ENCODE measurements at places on chromosomes 5 and 9.
A peak's percentile ranks its signal among the peaks of the same experiment; 100 is the strongest.

DNA sequence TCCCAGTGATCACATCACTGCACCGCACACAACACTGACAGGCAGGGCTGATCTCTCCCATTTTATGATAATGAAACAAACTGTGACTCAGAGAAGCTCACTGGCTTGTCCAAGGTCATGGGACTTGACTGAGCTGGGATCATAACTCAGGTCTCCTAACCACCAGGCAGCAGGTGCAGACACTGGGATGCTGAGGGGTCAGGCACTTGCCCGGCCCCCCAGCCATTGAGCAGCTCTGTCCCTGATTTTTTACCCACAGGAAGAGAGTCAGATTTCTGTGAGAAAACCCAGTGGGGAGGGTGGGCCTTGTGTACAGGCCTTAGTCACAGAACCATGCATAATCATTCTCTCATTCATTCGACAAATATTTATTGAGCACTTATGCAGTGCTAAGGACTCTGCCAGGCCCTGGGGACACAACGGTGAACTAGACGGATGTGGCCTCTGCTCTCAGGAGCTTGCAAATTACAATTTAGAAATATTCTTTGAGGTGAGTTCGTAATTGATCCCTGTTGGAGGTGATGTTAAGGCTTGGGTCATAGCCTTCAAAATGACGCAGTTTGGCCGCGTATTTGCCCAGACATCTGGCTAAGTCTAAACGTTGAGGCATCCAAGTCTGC lies 54.5 kb upstream of the TGFBR1 start:
- no peak for DNase-seq

- DNase-seq = no peak
These were observed 113.6 kb upstream of the TSLP start for GRCh38 chr5:110957934-110958333.

DNA sequence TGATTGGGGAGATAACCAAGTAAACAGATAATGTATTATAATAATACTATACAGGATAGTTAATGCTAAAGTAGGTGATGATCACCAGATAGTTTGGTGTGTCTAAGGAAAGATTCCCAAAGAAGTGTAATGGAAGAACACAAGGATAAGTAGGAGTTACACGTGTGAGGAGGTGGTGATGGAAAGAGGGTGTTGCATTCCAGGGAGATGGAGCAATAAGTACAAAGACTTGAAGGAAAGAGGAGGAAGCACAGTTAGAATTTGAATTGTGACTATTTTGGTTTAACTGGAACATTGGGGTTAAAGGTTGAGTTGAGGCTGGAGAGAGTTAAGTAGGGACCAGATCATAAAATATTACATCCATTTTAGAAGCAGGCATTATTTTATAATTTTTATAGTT lies 76.9 kb downstream of the IPO11 start:
- no peak for DNase-seq

GRCh38 chr5:168822745-168823281 lies 243.6 kb upstream of the PANK3 start:
- no peak for DNase-seq

DNA sequence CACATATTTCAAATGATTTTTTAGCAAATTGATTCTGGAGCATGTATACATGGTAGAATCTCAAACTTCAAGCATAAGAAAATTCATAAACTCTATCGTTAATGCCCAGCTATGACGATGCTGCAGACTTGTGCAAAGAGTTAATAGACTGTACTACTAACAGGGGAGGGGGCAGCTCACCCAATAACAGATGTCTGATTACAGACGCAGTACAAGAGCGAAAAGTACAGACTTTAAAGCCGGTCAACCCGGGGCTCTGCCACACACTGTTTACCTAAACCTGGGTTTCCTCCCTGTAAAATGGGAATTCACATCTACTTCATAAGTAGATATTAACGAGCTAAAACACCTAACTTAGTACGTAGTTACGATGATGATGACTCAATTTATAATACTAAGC lies 651 bp downstream of the TRIM23 start:
- DNase-seq = no peak

GRCh38 chr5:137156180-137156579 lies 342.9 kb downstream of the SPOCK1 start:
- no peak for DNase-seq

GRCh38 chr5:154376481-154376880 lies 69.3 kb upstream of the SAP30L start:
- no peak for DNase-seq

GRCh38 chr9:87054999-87055686 lies 107.8 kb upstream of the GAS1 start:
- no peak for DNase-seq

GRCh38 chr9:88593537-88594185 lies 58.7 kb downstream of the NXNL2 start:
- DNase-seq = no peak

DNA sequence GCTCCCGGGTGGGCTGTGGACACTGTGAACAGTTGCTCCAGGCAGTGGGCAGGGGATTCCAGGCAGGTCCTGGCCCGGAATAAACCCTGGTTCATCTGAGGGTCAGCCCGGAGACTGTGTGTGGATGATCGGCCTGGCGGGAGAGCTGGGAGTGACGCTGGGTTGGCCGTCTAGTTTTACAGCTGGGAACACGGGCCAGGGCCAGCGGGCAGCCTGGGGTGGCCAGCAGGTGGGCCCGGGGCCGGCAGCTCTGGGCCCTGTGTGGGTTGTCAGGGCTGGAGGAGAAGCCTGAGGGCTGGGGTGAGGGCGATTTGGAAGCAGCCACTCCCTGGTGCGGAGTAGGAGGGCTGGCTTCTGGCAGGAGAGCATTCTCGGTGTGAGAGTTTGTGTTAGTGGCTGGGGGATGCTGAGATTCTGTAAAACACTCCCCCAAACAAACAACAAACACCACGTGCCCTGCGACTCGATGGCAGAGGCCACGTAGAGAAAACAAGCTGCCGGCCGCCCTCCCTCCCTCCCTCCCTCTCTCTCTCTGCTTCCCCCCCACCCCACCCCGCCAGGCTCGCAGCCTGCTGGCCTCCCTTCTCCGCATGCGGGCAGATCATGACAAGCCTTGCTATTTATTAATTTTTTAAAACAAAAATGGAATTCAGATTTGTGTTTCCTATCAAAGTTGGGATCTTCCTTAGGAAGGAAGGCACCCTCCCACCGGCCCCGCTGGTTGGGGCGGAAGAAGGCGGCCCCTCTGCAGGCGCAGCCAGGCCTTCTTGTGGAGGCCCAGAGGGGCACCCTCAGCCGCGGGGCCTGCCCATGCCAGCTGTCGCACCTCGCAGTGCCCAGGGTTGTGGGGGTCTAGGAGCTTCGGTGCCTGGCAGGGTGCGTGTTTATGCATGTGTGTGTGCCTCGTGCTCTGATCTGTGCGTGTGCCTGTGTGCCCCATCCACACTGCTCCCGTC lies 49.5 kb downstream of the RXRA start:
- DNase-seq = peak; percentile 42

DNA sequence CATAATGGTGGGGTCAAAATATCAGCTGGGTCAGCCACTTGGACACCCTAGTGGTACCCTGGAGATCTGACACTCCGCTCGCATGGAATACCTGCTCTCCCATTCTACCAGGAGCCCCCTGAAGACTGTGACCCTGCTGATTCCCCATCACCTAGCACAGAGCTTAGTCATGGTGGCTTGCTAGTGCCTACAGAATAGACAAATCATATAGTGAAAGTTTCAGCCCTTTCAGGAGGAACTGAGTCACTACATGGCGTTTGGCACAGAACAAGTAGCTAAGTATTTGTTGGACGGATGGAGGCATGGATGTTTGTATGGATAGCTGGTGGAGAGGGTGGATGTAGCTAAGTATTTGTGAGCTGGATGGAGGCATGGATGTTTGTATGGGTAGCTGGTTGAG lies 65.3 kb downstream of the LMX1B start:
- DNase-seq = no peak

DNA sequence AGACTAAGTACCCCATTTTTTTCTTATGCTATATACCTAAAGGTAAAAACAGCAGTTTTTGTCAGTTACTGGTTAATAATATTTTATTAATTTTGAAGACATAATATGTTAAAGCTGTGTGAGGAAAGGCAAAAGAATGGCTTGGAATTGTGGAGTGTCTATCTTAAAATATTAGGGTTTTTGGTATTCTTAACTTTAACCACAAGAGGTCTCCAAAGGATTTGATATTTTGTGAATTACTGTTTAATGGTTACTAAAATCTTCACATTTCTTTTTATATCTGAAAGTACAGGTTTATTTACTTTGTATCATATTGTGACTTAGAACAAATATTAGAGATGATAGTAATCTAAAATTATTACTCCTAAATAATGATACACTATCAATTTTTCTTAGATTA lies 32.0 kb upstream of the DHFR start:
- no peak for DNase-seq

- no peak for DNase-seq
These were observed 20.7 kb downstream of the EHMT1 start for GRCh38 chr9:137639303-137640051.

DNA sequence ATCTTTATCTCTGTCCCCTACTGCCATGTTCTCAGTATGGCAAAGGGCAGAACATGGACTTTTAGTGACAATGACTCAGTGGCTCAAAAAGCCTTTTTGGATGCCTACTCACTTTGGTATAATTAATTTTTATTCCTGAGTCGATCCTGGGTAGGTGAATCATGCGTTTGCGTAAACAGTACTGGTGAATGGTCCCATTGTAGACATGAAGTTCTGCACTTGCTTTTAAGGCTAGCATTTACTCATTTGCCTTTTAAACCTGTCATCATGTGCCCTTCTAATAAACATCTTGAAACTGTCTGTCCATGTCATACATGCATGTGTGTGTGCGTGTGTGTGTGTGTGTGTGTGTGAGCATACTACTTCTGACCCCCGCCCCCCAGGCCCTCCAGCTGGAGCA lies 223.0 kb downstream of the AUH start:
- no peak for DNase-seq

- no peak for DNase-seq
These were observed 6.8 kb downstream of the TSSK1B start for GRCh38 chr5:113427871-113428574.

All from amygdala (tissue), 56 donors.